ENCODE measurements at places on chromosomes 11 and 22.

GRCh38 chr11:104866815-104867214, 31.4 kb downstream of the CASP12 start:
- DNase-seq: no peak

DNA sequence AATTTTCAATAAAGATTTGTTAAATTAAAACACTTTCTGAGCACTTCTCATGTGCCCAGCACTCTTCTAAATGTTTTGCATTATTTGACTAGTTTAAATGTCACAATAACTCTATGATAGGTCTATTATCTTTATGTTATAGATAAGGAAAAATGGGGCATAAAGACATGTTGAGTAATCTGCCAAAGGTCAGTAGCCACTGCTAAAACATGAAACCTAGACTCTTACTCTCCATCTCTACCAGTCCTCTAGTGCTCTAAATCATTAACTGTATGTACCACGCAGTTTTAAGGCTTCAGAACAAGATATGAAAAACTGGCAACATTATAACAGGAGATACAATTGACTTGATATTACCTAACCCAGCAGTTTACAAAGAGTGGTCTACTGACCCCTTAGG, 6.9 kb downstream of the RAB6A start:
- no peak for DNase-seq

DNA sequence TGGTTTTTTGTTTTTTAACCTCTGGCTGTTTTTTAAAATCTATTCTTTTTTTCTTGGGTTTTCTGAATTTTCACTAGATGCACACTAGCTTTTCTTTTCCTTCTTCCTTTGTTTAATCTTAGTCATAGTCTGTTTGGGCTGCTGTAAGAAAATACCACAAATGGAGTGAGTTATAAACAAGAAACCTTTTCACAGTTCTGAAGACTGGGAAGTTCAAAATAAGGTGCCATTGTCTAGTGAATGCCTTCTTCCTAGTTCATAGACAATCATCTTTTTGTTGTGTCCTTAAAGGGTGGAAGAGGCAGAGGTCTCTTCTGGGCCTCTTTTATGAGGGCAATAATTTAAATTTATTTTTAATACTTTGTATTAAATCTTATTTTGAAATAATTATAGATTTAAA, 532.9 kb upstream of the ANO5 start:
- DNase-seq: no peak

GRCh38 chr11:64951529-64951928, 15.8 kb upstream of the GPHA2 start:
- DNase-seq: no peak

DNA sequence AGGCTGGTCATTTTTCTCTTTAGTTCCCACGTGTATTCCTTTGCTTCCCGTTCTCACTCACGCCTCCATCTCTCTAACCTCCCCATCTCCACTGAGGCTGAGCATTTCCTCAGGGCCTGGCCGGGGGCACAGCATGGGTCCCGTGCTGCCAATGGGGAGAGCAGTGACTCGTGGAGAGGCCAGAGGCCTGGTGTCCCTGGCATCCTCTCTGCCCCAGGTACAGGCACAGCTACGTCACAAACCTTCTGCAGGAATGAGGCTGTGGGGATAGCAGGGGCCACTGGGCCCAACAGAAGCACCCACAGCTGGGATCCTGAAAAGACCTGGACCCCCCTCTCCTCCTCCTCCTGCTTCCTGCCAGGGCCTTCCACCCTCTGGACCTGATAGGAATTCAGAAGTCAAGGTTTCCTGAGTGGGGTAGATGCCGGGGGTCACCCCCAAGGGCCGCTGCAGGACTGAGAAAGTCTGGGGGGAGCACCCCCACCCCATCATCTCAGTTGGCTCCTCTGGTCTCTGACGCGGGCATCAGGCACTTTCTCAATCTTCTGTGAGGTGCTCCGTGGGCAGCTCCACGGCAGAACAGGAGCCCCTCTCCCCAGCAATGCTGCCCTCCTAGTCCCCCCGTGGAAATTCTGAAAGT, 11.8 kb downstream of the PNPLA5 start:
- DNase-seq: no peak

Data from fibroblast of pulmonary artery (primary cell).